ENCODE measurements at places on chromosomes 3 and 15.

GRCh38 chr15:42729409-42729808 is 7.5 kb downstream of the CDAN1 start:
- no peak for DNase-seq

GRCh38 chr3:72682936-72683452 is 165.3 kb downstream of the SHQ1 start:
- no peak for DNase-seq

- DNase-seq = no peak
Measured at GRCh38 chr3:38152609-38153008, 12.7 kb upstream of the OXSR1 start.

- DNase-seq = no peak
Measured at GRCh38 chr15:78316283-78317083, 17.1 kb upstream of the SKIC8 start.

- no peak for DNase-seq
Measured at GRCh38 chr3:63975723-63976122, 47.6 kb downstream of the PSMD6 start.

DNA sequence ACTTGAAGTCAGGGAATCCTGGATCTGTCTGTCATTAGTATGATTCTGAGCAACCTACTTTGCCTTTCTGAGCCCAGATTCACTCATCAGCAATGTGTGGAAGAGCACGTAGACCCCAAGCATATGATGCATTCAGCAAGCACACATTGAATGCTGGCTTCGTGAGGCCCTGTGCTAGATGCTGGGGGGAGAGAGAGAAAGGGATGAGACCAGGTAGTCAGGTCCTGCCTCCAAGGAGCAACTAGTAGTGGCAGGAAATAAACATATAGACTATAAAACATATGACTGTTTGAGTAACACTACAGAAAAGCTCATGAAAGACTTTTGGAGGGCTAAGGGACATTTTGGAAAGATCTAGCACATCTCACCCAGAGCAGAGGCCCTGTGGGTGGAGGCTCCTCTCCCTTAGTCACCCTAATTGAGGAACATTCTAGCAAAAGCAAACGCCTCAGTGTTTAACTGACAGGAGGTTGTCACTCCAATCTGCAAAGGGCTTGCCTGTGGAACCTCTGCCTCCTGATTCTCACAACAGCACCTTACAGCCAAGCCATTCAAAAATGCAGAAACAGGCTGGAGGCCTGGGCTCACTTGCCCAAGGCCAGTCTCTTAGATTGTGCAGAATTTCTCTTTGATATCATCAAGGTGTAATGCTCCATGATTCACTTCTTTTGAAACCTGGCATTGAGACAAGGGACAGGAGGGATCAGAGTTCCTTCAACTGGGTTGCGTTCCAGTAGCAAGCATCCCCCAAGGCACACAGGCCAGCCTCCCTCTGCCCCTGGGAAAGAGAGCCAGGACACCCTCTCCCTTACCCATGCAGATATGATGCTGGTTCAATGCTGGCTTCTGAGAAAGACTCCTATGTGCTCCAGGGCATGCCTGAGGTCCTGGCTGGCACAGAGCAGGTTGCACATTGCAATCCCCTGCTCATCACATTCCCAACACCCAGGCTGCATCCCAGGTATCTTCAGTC is 26.1 kb downstream of the STARD5 start:
- DNase-seq = no peak

DNA sequence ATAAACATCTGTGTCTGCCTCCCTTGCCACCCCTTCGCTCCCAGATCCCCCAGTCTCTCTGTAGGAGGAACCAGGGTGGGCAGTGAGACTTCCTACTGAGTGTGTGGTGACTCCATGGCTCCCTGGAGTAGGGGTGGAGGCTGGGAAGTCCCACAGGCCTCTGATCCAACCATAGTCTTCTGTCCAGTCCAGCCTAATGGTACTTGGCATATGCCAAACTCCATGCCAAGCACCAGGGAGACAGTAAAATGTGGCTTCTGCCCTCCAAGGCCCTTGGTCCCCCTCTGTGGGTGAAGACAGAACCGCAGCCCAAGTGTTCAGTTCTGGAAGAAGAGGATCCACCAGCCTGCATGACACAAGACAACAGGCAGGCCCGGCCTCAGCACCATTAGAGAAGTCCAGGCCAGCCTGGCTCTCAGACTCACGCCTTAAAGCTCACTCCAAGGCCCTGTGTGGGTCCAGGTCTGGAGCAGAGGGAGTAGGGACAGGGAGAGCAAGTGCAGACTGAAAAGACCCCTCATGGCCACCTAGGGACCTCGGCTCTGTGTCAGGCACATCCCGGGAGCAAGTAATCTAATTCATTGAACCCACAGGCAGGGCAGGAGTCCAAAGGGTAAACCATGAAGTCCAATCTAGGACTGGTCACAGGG is 112.7 kb downstream of the ETFA start:
- DNase-seq = no peak

- DNase-seq = peak; percentile 19
Measured at GRCh38 chr3:71176366-71176765, 407.2 kb downstream of the FOXP1 start.

GRCh38 chr15:101609742-101610610 is 42.2 kb downstream of the TM2D3 start:
- peak; percentile 11 for DNase-seq

DNA sequence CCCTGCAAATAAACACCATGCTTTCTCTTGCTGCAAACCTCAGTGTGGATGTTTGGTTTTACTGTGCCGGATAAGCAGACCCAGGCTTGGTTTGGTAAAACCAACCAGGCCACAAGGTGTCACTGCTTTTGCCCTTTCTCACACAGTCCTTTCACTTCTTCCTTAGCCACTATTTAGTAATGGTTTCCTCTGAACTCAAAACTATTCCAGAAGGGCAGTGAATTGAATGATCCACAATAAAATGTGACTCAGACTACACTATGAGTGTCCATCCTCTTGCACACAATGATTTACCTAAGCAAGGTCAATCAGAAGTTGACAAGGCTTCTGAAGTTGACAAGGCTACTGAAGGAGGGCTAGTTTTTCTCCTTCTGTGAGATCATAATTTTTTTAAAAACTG is 552.4 kb upstream of the CCDC54 start:
- DNase-seq = peak; percentile 12

DNA sequence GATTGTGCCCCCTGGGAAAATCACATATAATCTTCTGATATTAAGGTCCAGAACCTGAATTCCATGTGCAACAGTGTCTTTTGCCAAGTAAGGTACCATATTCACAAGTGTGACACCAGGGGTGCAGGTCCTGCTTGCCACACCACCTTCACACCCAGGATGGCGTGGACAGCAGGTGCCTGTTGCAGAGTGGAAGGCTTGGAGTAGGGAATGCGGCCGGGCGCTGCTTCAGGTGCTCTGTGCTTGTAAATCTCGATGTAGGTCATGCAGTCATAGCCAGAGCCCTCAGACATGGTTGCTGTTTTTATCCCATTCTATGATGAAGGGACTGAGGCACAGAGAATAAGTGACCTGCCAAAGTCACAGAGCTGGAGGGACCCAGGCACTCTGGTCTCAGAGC is 34.5 kb upstream of the GABRG3 start:
- DNase-seq = no peak

DNA sequence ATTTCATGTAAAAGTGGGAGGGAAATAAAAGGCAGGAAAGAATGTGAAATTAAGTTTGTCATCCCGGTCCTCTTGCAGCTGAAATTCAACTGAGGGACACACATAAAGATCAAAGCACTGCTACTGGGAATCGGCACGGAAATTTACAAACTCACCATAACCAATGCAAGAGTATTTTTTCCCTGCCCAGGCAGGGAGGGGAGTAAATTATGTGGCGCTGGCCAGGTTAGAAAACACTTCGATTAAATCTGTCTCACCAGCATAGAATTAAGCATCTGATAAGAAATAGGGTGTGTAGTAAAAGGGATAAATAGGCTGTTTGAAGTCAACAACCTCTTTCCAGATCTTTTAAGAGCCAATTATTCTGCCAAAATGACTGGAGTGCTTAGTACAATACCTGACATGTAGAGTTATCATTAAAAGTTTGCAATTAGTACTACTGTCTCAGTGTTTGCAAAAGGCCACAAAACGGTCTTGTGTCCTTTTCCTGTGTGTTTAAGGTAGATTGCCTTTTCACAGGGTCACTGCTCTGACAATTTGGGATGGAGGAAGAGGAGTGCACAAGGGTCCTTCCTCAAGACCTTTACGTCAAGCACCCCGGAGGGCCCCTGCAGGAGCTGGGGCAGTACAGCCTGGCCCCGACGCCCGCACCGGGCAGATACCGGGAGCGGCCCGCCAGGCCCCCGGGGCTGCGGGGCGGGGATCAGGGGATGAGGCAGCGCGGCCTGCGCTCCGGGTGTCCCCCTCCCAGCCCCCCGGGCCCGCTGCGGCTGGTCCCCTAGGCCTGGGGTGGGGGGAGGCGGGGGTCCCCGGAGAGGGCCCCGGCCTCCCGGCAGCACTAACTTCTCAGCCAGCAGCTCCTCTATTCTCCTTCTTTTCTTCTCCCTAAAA is 651 bp downstream of the UBA3 start:
- DNase-seq = peak; percentile 23

- no peak for DNase-seq
Measured at GRCh38 chr3:122676759-122677158, 3.9 kb upstream of the PARP14 start.

GRCh38 chr3:111690242-111690641 is 95.1 kb upstream of the ZBED2 start:
- DNase-seq = no peak

- no peak for DNase-seq
Measured at GRCh38 chr3:169138849-169139420, 524.6 kb downstream of the MECOM start.

- no peak for DNase-seq
Measured at GRCh38 chr15:74035121-74036017, 40.9 kb downstream of the PML start.

GRCh38 chr3:17995769-17996168 is 253.3 kb upstream of the TBC1D5 start:
- no peak for DNase-seq

- DNase-seq = no peak
Measured at GRCh38 chr3:32813180-32813579, 4.6 kb upstream of the TRIM71 start.

GRCh38 chr3:73664389-73664788 is 39.6 kb upstream of the PDZRN3 start:
- no peak for DNase-seq

DNA sequence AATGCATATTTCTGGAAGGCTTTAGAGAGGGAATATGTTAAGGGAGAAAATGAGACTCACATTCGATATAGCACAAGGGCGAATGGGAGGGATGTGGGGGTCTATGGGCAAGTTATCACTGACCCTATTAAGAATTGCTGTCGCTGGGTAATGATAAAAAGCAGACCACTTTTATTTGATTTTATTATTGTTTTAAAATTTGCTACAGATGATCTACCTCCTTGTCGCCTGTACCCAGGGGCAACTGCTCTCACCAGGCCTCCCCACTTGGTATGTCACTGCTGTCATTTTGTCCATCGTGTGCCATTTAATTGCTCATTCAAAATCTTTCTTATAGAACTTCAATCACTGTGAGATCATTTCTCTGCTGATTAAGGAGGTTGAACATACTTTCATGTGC is 153.8 kb downstream of the OPA1 start:
- no peak for DNase-seq

GRCh38 chr15:63593705-63594671 is 3.2 kb upstream of the FBXL22 start:
- no peak for DNase-seq

GRCh38 chr3:52238761-52239701 is at the start of gene TWF2:
Gene TWF2 (minus strand): TSS chr3:52239158. CDS start chr3:52239016, 142 bp downstream.
- peak; percentile 96 for DNase-seq

DNA sequence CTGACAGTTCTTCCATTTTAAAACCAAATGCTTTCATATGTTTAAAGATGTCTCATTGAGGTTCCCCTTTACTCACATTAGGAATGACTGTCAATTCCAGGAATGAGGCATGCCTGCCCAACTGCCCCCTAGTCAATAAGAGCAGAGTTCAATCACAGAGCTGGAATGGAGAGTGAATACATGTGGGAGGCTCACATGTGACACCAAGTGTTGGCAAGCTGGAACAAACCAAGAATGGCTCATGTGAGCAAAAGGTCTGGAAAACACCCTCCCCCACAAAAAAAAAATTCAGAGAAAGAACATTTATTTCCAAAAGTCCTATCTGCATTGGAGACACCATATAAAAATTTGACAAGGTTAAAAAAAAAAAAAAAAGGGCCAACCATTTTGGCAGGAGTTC is 3.7 kb downstream of the PBRM1 start:
- no peak for DNase-seq

GRCh38 chr3:64152086-64152485 is 73.2 kb downstream of the PRICKLE2 start:
- no peak for DNase-seq

GRCh38 chr3:114899186-114899931 is 247.7 kb downstream of the ZBTB20 start:
- no peak for DNase-seq

- DNase-seq = no peak
Measured at GRCh38 chr3:109548192-109548938, 211.0 kb upstream of the DPPA4 start.

- DNase-seq = no peak
Measured at GRCh38 chr15:77312523-77312922, 107.4 kb downstream of the PEAK1 start.

- no peak for DNase-seq
Measured at GRCh38 chr3:73813291-73813690, 188.6 kb upstream of the PDZRN3 start.

DNA sequence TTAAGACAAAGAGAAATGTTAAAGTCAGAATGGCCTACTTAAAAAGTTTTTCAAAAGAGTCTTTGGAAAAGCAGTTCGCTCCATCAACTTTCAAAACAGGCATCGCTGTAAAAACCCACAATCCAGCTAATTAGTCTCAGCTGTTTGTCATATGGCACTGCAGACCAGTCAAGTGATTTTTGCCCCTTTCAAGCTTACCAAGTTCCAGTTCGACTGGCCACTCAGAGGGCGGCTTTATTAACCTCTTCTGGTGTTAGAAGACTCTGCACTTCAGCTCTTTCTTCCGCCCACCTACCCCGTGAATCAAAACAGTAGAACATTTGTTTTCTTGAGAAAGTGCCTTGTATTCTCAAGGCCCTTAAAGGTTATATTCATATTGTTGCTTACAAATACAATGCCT is 19.3 kb downstream of the RAB27A start:
- DNase-seq = no peak

GRCh38 chr3:37290551-37290950 is 116.2 kb upstream of the LRRFIP2 start:
- DNase-seq = no peak

- DNase-seq = no peak
Measured at GRCh38 chr3:32872487-32873382, 54.9 kb downstream of the TRIM71 start.

DNA sequence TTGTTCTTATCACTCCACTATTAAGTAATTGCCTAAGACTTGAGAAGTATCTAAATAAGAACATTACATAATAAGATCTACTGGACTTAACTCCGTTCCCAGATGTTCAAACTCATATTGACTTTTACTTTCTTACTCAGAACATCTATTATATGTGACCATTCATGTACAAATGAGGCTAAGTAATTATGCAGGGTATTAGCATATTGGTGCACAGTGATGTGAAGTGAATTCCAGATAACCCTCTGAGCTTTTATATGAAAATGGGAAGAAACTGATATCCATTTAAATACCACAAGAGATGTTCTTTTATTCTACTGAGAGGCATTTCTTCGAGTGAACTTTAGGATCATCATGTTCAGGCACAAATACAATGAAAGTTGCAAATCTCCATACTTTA is 135.7 kb downstream of the ZPLD1 start:
- no peak for DNase-seq
